ENCODE measurements at places on chromosomes 16 and 17. TPM values are rescaled to one million over a fixed set of nuclear protein-coding genes. Genes with fewer than 3 reads are reported as not detected.

Gene ZNF594
- 13.3 TPM for total RNA-seq

Gene CSF3
- total RNA-seq: not detected

DNA sequence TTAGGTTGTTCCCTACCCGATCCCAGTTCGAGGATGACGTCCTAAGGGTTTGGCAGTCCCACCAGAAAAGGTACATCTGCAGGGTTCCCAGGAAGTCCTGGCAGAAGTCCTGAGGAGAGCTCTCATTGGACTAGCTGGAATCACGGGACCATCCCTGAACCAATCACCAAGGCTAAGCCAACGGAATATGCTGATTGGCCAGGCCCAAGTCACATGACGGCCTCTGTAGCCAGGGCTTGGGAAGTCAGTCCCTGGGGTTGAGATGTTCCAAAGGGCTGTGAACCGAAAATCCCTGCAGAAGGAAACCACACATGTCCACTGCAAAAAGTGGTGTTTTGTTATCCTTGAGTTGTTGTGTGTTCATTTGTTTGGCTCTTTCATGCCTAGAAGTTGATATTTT lies 68.2 kb upstream of the ZNF423 start:
- ATAC-seq: no peak

- no peak for ATAC-seq
Observed at GRCh38 chr17:79410681-79411080, 200.2 kb downstream of the RBFOX3 start.

Gene TP53TG3
- total RNA-seq: not detected

DNA sequence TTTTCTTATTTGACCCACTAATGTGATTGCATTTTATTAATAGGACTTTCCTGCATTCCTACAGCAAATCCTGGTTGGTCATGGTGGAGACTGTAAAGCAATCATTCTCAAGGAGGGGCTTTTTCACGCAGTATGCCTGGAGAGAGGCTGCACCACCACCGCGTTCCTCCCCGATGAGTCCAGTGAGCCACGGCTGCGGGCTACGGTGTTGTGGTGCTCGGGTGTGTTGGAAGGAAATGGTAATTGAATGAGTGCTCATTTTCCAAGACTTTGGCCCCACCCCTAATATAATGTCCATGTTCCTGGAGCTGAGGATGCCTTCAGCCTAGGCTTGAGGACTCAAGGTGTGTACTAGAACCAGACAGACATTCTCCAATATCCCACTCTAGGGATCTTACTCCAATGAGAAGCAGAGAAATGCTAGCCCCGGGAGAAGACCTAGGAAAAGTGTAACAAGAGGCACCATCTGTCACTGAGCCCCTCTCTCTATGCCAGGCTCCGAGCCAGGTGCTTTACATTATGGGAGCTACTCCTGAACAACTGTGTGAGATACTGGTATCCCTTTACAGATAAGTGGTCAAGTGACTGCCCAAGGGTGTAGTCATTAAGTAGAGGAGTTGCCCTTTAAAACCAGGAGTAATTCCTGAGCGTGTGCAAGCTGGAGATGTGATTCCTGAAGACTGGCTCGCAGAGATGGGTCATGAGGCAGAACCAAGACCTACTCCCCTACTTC lies 39.4 kb downstream of the HEATR6 start:
- no peak for ATAC-seq

Gene ZNF423
- total RNA-seq: 28.9 TPM

Gene LGALS9B
- not detected for total RNA-seq

DNA sequence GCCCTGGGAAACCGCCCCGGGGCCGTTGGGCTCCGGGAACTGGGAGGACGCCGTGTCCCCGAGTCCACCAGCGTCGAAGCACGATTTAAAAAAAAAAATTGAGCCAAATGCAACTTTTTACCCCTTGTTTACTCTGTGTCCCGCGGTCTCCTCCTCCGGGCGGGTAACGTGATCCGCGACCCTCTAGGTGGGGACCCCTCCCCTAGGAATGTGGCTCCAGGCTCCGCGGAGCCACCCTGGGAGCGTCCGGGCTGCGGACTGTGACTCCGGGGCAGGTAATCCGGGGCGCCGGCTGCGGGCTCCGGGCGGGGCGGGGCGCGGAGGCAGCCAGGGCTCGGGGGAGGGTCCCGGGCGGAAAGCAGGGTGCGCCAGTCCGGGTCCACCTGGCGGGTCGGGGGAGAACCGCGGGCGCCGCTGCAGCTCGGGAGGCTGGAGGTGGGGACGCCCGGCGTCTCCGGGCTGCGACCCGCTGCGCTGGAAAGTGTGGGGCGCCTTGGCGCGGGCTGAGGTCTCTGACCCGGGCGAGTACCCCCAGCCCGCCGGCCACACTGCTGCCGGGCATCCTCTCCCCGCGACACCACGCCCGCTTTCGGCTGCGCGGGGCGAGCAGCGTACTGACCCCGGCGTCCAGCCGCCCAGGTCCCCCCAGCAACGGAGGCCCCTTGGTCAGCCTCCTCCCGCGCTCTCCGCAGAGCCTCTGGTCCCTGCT lies 852 bp upstream of the HELZ start:
- peak; percentile 55 for ATAC-seq

DNA sequence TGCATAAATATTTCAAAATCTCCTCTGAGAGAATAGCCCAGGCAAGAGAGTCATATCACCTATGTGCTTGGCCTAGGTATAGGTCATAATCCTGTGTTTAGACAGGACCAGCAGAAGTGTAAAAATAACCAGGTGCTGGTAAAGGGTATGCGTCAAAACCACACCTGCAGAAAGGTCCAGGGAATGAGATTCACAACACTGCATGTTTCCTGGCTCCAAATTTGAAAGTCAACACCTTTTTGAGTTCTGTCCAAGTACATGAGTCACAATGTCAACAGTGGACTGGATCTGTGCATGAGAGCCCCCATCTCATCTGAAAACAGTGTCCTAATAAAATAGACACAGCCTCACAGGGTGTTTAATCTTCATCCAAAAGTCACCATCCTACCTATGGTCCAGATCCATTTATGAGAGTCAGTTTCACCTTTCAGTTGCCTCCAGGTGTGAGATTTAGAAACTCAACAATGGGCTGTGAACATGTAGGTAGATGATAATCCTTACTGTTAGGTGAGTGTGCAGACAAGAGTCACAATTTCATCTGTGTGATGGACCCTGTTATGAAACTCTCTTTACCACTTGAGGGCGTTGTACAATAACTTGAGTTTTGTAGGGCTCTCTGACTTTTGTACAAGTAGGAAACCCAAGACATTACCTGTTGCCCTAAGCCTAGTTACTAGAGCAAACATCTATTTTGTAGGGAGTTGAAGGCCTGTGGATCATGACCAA lies 2100.7 kb downstream of the TP53TG3F start:
- no peak for ATAC-seq

Gene CA5A
- not detected for total RNA-seq

Gene FOXJ1
- 83.2 TPM for total RNA-seq

DNA sequence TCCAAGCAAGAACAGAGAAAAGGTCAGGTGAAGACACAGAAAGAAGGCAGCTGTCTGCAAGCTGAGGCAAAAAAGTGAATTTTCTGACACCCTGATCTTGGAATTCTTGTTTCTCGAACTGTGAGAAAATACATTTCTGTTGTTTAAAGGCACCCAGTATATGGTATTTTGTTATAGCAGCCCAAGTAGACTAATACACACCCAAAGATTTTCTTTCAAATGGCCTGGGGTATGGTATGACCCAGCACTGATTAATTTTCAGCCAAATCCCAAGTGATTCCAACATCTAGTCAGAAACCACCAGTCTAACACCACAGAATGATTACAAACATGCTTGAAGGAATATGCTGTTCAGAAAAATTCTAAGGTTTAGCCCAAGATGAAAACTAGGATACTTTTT lies 36.8 kb downstream of the TRIM37 start:
- no peak for ATAC-seq

Gene BCL6B
- total RNA-seq: not detected

GRCh38 chr16:67294938-67295361 lies 15.6 kb downstream of the PLEKHG4 start:
- no peak for ATAC-seq

DNA sequence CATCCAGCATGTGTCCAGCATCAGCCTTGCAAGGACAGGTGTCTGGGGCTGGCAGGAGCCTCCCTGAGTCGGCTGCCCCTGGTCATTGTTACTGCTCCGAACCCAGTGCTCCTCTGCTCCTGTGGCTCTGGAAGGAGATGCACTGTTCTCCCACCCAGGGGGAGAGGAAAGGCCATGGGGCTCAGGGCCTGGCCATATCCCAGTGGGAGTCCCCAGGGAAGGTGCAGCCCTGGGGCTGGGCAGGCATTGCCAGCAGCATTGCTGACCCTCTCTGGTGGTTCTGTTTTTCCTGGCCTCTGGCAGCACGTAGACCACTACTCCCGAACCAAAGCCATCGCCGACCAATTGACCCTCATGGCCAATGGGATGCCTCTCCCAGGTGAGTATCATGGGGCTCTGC lies 9.6 kb downstream of the SDR42E2 start:
- ATAC-seq: no peak

DNA sequence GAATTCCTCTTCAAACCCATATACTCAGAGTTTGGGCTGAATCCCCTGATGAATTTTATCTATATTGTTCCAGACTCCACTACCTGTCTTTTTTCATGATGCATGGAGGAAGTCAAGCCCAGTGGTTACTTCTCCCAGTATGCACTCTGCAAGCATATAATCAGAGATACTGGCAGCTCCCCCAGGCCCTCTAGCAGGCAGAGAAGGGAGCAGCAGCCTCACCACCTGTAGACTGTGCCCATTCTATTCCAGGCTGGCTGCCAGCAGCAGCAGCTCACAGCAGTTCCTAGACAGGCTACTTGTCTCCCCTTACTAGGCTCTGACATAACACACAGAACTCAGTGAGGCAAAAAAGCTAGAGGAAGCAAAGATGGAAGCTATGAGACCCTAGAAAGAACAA lies 3.4 kb downstream of the MKS1 start:
- no peak for ATAC-seq

Gene KRT31
- not detected for total RNA-seq

Gene ASGR1
- total RNA-seq: 3.3 TPM

DNA sequence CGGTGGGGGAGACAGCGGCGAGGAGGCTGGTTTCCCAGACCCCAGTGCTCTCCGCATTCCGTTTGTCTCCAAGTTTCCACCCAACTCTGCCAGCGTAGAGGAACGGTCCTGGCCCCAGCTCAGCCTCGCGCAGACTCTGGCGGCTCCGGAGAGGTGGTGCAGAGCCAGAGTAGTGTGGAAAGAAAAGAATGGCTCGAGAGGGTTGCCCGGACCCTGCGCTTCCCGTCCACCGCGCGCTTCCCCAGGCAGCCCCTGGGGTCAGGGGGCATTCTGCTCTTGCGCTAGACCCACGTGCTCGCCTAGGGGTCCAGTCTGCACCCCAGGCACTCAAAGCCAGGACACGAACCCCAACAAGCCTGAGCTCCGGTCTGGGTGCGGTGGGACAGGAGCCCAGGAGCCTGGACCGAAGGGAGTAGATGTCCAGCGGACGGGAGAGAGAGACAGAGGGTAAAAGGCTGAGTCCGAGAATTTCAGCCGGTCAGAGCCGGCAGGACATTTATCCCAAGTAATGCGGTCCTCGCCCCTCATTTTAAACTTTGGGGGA lies 3.8 kb downstream of the PMP22 start:
- ATAC-seq: peak; percentile 14

DNA sequence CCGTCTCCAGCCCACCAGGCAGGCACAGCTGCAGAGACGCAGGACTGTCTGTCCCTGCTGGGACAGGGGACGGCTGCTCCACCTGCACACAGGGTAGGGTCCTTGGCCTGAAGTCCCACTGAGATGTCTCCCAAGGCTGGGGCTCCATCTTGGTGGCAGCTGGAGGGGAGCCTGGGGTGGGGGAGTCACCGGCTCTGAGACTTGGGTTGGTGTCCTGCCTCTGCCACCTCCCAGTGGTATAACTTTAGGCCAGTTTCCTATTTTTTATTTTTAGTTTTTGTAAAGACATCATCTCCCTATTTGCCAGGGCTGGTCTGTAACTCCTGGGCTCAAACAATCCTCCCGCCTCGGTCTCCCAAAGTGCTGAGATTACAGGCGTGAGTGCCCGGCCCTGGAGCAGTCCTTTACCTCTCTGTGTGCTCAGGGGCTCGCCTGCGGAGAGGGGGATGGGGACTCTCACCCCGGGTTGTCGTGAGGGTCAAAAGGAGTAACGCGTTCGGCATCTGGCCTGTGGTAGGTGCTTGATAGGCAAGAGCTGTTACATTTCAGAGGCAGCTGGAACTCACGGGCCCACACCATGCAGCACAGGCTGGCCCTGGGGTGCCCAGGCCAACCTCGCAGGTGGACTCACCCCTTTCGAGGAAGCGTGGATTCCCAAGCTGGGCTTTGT lies 46.6 kb upstream of the DOC2B start:
- no peak for ATAC-seq

DNA sequence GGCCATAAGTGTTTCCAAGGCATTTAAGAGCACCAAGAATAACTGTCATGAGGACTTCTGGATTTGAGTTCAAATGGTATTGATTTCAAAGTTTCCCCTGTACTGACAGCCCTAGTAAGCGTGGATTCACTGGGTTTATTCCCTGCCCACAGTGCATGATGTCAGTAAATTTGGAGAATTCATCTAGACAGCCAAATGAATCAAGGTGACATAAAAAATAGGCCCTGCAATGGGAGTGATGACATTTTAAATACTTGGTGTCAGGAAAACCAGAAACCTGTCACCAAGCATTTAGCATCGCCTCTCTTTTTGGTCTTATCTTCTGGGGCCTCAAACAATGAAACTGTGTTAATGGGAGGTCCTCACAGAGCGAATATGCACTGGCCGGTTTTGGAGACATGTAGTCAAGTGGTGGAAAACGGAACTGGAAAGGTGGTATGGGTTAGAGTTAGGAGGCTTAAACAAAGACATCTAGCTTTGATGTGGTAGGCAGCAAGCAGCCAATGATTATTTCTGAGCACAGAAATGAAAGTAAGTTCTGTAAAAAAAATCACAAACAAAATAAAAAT lies 29.1 kb downstream of the COG4 start:
- ATAC-seq: no peak

Gene MSLN
- total RNA-seq: 0.23 TPM

DNA sequence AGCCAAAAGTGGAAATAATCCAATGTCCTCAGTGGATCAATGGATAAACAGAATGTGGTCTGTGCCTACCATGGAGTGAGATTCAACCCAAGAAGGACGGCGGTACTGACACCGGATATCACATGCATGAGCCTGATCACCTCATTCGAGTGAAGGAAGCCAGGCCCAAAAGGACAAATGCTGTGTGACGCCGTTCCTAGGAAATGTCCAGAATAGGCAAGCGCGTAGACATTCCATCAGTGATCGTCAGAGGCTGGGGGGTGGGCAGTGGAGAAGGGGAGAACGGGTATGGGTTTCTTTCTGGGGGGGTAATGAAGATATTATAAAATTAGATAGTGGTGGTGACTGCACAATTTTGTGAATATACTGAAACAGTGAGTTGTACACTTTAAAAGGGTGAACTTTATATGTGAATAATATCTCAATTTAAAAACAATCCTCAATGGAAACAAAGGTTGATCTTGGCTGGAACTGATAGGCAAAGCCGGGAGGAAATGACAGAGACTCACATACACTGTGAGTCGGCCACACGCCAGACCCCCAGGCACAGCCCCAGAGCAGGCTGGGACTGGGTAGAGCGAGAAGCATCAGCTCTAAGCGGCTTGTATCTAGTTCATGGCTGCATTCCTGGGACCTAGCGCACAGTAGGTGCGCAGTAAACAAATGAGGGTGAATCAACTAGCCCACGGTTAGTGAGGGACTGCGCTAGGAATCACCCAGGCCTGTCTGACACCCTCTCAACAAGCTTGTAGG lies 3.5 kb downstream of the DBNDD1 start:
- no peak for ATAC-seq

GRCh38 chr17:44348234-44348987 lies 3.3 kb downstream of the GRN start:
- ATAC-seq: no peak

- ATAC-seq: no peak
Observed at GRCh38 chr17:79984877-79985276, 50.8 kb downstream of the TBC1D16 start.

- ATAC-seq: peak; percentile 9
Observed at GRCh38 chr17:77596491-77597417, 361.7 kb upstream of the TNRC6C start.
